ENCODE measurements at places on chromosomes 5 and 9.

DNA sequence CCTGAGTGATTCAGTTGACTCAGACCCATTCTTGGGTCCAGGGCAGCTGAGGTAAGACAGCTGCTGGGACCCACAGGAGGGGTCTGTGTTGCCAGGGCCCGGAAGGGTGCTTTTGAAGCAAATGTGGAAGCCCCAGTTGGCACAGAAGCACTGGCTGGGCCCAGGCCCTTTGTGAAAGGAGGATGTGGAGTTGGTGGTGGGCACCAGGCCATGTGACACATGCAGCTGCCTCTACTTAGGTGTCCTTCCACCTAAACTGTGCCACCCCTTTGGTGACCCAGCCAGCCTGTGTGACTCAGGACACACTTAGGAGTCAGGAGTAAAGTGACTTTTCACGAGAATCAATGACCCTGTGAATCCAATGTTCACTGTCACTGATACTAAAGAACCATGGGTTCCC, 114.3 kb upstream of the SLC25A48 start:
- DNase-seq, result no peak

DNA sequence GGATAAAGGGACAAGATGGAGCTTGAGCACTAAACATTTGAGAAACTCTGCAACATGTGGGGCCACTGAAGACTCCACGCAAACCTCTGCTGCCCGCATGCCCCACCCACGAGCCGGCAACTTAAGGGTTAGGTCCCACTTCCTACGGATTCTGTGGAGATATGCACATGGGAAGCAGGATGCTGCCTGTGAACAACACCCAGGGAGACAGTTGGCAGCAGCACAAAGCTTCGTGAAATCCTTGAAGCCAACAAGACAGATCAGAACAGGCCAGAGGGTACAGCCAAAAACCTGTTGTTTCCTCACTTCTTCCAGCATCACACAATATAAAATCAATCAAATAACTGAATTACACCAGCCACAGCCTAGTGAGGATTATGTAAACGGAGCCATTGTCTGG, 270.4 kb downstream of the ENC1 start:
- DNase-seq, result no peak

- DNase-seq, result no peak
Observed at GRCh38 chr9:112332214-112332613, 1.2 kb downstream of the PTBP3 start.

GRCh38 chr5:79702606-79703380, 13.2 kb downstream of the CMYA5 start:
- peak; percentile 30 for DNase-seq

- no peak for DNase-seq
Observed at GRCh38 chr9:93673021-93673838, 96.8 kb downstream of the PHF2 start.

DNA sequence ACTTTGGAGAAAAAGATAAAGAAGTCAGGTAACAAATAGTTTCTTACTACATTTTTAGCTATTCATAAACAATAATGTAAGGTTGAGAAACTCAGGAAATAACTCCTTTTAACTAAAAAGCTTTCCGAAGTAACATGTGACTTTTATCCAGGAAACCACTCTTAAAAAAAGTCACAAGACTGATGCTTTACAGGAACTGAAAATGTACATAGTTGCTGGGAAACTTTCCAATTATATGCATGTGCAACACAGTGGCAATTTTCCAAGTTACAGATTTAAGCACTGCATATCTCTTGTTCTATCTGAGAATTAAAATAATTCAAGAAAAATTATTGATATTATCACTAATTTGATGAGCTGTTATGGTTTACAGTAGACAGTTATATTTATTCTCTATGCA, 105.2 kb downstream of the CDH10 start:
- DNase-seq, result no peak

DNA sequence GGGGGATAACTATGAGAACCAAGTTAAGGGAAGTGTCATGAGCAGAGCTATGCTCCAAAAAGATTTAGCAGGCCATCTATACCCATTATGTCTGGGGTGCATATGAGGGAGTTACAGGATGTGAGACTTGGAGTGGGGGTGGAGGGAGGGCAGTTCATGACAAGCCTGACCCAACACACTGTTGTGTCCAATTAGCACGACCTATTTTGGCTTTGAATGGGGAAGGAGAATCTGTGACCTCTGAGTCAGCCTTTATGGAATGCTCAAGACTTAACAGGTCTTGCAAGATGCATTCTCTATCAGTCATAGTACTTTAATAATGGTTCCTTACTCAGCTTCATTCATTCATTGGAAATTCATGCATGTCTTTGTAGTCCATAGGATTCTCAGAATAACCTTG, 71.7 kb downstream of the GRIA1 start:
- no peak for DNase-seq

GRCh38 chr5:174831031-174831660, 106.8 kb downstream of the MSX2 start:
- no peak for DNase-seq

Data from CD4-positive, alpha-beta T cell treated with Interferon gamma for 1 hour (primary cell).